ENCODE measurements at places on chromosomes 5 and 9.

- no peak for DNase-seq
These were observed 31.1 kb downstream of the RPS23 start for GRCh38 chr5:82246960-82247574.

DNA sequence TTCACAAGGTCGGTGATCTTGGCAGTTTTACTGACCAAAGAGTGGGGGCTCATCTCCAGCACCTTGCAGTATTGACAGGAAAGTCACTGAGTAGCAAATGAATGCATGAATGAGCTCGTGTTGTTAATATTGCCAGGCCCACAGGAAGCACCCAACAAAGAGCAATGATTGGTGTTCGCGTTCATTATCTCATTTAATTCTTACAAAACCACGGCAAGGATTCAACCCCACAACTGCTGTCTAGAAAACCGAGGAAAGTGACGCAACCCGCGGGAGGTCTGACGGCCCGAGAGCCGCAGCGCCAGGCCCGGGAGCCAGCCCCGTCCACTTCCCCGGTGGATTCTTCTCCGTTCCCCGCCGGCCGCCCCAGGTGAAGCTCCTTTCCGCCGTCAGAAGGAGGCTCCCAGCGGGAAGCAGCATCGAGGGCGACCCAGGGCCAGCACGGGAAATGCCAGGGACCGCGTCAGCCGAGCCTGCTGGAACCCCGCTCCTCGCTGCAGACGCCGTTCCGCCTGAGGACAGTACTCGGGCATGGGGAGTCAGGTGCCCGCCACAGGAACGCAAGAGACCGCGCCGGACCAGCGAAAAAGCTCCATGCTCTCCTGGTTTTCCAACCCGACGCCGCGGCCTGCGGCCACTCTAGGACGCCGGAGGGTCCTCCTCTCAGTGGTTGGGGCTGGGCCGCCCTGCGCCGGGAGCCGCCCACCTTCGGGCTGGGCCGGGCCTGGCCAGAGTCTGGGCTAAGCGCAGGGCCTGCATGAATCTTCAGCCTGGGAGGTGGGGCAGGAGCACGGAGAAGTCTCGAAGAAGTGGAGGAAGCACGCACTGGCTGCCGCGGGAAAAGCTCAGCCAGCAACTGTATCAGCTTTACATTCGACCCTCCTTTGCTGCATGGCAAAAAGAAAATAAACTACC is 19.8 kb upstream of the FER start:
- peak; percentile 67 for DNase-seq

DNA sequence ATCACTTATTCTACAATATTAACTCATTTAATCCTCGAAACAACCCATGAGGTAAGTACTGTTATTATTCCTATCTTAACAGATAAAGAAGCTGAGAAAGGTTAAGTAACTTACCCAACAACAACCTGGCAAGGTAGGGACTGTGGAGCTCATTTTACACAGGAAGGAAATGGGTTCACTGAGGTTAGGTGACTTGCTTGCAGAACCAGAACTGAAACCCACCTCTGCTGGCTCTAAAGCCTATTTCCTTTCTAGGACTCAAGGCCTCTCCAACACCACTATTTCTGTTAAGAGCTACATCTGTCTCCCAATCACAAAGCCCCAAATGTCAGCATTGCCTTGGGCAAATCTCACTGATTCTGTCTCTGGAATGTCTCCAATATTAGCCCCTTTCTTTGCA is 38.9 kb upstream of the IFNK start:
- DNase-seq, result no peak

DNA sequence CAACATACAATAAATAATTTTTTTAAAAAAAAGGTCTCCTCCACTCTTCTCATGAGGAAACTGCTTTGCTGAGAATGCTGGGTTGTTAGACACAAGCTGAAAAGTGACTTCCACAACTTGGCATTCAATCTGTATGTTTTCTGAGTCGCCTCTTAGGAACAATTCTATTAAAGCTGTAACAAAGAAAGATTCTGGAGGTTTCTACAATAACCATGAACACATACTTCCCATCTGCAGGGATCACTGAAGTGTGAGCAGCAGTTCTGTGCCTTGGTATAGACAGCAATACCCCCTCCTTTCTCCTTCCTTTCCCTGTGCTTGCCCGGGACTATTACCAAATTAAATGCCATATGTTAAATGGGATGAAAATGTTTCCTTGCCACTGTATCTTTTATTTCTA is 1.5 kb downstream of the DIRAS2 start:
- no peak for DNase-seq

- no peak for DNase-seq
These were observed 26.2 kb upstream of the ZNF608 start for GRCh38 chr5:124772457-124773200.

- no peak for DNase-seq
These were observed 8.8 kb downstream of the SPIN1 start for GRCh38 chr9:88396836-88397577.

- DNase-seq, result peak; percentile 75
These were observed 745 bp downstream of the GADD45G start for GRCh38 chr9:89605465-89606048.

- DNase-seq, result no peak
These were observed 19.0 kb upstream of the RUSC2 start for GRCh38 chr9:35470894-35471293.

GRCh38 chr9:114501796-114502682 is 3.2 kb downstream of the WHRN start:
- no peak for DNase-seq

DNA sequence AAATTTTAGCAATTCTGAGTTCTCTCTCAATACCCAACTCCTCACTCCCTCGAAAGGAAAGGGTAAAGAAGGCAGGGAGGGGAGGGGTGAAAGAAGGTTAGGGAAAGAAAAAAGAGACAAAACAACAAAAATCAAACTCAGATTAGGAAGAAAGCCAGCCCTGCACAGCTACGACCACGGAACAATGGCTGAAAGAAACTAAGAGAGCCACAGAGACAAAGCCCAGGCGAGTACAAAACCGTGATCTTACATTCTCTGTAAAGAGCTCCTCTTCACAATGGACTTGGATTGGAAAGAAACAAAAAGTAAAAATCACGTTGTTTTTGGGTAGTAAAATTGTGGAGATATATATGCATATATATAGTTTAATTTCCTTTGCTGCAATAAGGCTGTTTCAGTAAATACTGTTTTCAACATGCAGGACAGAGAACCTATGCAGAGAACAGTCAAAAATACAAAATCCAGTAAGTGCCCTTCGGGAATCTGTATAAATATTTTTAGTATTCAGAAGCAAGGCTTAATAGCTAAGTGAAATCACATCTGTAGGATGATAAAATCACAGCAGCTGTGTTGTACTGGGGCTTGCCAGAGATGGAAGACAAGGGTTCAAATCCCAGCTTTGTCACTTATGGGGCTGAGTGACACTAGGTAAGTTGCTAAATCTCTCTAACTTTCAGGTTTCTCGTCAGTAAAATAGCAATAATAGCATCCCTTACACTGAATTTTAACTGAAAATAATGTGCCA is 16.9 kb downstream of the PSMB7 start:
- no peak for DNase-seq

GRCh38 chr5:9905661-9906060 is 275.5 kb upstream of the TAS2R1 start:
- no peak for DNase-seq

GRCh38 chr5:425714-426113 is 17.3 kb upstream of the EXOC3 start:
- DNase-seq, result peak; percentile 37

DNA sequence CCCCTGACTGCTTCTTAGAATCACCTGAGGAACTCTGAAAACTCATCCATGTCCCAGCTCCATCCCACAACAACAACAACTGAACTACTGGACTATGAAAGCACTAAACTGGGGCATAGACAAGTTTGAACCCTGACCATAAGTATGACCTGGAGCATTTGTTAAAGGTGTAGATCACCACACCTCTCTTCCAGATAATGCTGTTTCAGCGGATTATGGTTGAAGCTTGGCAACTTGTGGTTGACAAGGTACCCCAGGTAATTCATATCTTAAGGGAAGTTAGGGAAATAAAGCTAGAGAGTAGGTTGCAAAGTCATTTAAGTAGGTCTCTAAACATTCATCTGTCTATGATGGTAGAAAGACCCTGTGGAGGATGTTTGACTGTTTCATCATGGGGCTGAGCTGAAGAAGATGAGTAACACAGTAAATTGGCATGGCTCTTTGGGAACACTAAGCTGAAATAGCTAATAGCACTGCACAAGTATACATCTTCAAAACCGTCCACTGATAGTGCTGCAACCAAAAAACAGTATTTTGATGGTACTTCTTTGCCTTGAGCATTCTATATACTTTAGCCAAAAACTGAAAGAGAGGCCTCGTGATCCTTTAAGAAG is 80.2 kb downstream of the TMEM174 start:
- no peak for DNase-seq

DNA sequence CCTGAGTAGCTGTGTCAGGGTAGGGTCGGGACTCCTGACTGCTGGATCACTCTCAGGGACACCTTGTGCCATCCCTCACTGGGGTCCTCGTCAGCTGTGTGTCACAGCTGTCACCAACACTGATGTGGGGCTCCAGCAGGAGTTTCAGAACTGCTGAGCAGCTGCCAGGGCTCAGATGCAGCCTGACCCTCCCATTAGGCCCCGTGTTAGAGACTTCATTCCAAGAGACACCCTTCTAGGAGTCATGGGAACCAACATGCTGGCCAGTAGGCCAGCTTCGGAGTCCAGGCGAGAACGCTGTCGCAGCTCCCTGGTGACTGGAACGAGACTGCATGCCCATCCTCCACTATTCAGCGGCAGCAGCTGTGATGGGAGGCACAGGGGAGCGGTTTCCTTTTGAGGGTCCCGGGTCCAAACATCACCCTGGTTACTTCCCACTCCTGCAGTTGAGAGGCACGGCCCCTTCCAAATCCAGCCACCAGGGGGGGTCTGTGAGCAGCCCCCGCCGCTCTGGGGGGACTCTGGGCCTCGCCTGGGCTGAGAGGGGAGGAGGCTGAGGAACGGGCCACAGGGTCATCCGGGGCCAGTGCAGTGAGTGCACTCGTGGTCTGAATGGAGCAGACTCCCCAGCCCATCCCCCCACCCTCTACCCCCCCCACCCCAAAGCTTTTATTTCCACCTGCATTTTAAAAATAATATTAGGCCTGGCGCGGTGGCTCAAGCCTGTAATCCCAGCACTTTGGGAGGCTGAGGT is 12.6 kb upstream of the TCF7 start:
- peak; percentile 87 for DNase-seq

- DNase-seq, result no peak
These were observed 105.6 kb downstream of the SUSD1 start for GRCh38 chr9:112069318-112070169.

- DNase-seq, result no peak
These were observed 87.6 kb downstream of the ADRB2 start for GRCh38 chr5:148913985-148914431.

DNA sequence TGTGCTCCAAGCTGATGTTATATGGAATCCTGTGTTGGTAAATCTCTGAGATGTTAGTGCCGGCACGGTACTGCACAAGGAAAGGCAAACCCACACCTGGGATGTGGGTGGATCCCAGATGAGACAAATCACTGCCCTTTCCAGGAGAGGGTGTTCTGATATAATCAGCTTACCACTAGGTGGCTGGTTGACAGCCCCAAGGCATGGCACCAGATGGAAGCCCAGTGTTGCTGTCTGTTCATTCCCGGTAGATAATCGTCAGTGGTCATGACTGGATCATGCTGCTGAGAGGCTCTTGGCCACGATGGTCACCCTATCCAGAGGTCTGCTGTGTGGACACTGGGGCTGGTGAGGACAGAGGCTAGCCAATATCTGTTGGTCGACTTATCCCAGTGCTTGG is 184.0 kb downstream of the CACNA1B start:
- DNase-seq, result peak; percentile 6

- DNase-seq, result no peak
These were observed 74.7 kb downstream of the COL27A1 start for GRCh38 chr9:114230068-114230467.

DNA sequence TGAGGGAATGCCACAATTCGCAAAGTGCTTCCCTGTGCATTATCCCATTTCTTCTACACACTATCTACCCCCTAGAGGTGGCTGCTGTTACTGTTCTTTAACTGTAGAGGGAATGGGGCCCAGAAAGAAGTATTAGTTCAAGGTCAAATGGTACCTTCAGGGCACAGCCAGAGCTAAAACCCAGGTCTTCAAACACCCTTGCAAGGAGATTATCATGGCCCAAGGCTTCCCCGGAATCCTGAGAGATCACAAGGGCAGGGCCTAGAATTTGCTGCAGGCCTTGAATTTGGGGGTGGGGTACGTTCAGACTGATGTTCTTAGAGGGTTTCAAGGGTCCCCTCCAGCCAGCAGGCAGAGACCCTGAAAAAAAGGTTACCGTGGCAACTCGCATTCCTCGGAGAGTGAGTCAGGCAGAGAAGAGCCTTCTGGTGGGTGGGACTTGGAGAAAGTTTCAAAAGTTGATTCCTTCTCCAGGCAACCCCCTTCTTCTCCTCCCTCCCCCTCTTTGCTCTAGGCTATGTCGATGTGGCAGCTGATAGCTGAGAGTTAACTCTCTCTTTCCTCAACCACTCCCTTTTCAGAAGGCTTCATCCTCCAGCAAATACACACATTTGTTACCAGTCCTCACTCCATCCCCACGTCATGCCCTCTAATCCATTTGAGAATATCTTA is 1.9 kb downstream of the SPARC start:
- no peak for DNase-seq

- DNase-seq, result no peak
These were observed 26.0 kb upstream of the GNA14 start for GRCh38 chr9:77673941-77674791.

DNA sequence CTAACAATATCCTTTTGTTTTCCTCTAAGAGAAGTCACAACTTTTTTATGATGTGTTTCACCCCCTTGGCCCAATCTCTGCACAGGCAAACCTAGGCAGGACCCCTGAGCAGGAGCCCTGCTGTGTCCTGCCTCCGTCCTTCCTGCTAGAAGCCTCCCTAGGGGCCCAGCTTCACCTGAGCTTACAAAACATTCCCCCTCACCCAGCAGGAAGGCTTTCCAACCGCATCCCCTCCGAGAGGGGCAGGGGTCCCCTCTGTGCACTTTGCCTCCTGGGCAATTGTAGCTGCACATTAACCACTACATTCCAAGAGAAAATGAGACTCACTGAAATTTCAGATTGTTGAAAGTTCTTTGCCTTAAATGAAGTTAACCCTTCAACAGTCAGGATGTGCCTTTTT is 176.2 kb downstream of the IRX2 start:
- DNase-seq, result no peak

DNA sequence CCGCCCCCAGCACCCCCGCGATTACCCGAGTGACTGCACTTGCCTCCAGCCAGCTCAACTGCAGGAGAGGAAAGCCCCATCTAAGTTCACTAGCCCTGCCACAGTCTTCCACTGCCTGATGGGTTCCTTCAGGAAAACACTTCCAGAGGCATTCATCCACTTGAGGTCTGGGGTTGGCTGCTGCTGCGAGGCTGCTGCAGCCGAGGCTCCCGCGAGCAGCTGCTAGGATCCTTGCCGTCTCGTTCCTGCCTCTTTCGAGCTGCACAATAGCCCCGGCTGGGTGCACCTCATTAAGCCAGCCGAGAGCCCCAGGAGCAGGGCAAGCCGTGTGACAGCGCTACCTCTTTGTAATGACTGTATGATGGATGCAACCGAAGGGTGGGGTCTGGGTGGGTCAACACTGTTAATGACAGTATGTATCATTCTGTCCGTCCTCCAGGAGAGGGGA is 24.2 kb upstream of the ELAVL2 start:
- no peak for DNase-seq

Measured in activated T-cell treated with anti-CD3 and anti-CD28 coated beads, Interleukin-2, amount 50 U/mL, for 24 hours (primary cell).